ENCODE measurements at places on chromosomes 7 and 10.

- peak; percentile 30 for DNase-seq
Observed at GRCh38 chr7:6020371-6021286, 10.5 kb upstream of the ANKRD61 start.

DNA sequence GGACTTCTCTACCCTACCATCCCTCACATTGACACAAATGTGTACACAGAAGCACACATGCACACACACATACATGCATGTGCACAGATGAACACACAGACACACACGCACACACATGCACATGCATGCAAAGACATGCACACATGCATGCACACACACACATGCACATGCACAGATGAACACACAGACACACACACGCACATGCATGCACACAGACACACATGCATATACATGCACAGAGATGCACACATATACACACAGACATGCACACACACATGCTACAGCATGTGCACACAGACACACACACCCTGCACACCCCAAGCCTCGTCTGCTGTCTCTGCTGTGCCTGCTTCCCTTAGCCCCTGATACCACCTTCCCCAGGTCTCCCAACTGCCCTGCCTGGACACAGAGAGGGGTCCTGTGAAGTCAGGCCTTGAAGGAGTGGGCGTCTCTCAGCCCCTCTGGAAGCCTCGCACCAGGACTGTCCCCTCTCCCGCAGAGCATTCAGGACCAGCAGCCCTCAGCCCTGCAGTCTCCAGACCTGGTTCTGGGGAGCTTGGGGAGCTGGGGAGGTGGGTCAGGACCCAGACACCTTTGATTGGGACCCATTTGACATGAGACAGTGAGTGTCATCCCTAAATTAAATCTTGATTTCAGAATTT, 181.8 kb downstream of the DNAJB6 start:
- no peak for DNase-seq

- DNase-seq = peak; percentile 82
Observed at GRCh38 chr7:23474829-23475575, 4.7 kb upstream of the IGF2BP3 start.

DNA sequence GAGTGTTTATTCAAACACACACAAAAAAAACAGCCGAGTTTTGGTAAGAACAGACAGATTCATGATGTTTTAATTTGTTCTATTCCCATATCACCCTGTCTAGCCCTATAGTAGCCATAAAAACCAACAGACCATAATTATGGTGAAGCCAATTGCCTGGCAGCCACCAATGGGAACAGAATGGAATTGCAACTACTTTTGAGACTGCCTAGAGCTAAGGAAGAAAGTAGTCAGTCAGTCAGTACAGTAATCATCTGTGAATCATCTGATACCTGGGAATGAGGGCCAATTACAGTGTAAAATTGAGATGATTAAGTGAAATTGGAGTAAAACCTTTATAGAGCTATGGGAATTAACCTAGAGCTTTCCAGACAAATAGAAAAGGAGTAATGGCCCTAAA, 952.7 kb upstream of the KCND2 start:
- no peak for DNase-seq

GRCh38 chr10:73881221-73881919, 7.0 kb upstream of the CAMK2G start:
- DNase-seq = no peak

DNA sequence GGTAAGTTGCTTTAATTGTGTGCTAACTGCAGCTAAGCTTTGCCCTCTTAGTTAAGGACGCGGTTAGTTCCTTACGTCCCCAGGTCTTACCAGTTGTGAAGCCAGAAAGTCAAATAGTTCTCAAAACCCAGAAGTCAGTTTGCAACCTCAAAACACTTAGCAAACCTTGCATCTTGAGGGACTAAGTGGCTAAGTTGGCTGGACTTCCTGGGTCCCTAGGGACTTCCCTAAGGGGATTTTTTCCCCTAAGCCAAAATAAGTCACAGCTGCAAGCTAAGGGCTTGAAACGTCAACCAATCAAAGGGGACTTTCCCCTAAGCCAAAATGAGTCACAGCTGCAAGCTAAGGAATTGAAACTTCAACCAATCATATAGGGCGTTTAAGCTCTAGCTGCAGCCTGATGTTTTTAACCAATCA, 36.2 kb upstream of the HECW1 start:
- DNase-seq = no peak

- no peak for DNase-seq
Observed at GRCh38 chr10:122466951-122467381, 5.6 kb downstream of the HTRA1 start.

GRCh38 chr7:30278376-30278775, 6.0 kb upstream of the ZNRF2 start:
- DNase-seq = peak; percentile 59

GRCh38 chr10:92103376-92104090, 180.0 kb downstream of the BTAF1 start:
- DNase-seq = no peak

GRCh38 chr7:74362266-74362665, 73.1 kb downstream of the CLIP2 start:
- no peak for DNase-seq

- peak; percentile 61 for DNase-seq
Observed at GRCh38 chr10:69123306-69123746, 652 bp upstream of the VPS26A start.

GRCh38 chr10:50605951-50606270, 17.8 kb downstream of the SGMS1 start:
- peak; percentile 25 for DNase-seq

DNA sequence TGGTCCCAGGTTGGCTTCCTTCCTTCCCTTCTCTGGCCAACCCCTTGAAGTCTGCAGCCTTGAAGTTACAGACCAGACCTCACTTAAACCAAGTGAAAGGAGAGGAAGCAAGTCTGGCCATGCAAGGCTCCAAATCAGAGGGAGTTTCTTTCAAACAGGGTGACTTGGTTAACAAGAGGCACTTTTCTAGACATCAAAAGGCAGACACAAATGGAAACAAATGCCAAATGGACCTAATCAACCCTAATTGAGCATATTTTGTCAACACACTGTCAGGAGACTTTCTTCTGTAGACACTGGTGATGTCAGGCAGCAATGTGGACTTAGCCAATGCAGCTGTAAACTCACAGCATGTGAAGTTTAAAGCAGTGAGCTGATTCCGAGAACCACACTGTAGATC, 282.7 kb upstream of the FZD8 start:
- DNase-seq = no peak
